A172 (cell line): ENCODE measurements at places on chromosomes 4 and X. TPM values are rescaled to one million over a fixed set of nuclear protein-coding genes. Genes with fewer than 3 reads are reported as not detected.

GRCh38 chrX:119008110-119008744 is 33.8 kb downstream of the LONRF3 start:
- peak; percentile 0 for DNase-seq

APLN gene
- 0.31 and 0.65 TPM in 2 replicates for total RNA-seq

DNA sequence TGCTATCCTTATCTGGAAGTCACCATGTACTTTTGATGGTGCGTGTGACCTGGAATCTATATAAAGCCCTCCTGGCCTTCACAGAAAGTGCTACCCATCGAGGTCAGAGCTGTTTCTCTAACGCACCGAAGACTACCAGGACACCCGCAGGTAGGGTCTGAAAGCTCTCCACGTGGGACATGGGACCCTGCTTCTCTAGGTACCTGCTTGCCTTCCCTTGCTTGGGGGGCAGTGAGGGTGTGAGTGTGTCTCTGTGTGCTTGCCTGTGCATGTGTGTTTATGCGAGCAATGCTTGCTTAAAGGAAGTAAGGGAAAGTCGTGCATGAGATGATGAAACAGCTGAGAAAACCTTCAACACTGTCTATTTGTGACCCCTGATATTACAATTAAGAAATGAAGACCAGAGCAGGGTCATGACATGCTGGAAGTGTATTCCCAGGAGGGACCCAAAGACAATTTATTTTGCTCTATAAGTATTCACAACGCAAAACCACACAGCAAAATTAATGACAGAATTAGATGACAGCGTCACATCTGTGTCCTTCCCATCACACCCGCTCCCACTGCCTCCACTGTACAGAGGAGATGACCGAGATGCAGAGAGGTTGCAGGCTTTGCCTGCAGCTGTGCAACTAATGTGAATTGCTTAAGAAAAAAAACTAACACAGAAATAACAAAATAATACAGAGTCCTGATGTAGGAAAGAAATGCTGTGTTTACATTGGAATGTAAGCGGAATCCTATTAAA is 76.4 kb upstream of the HELT start:
- DNase-seq = no peak

STK26 gene
- 10.0 and 14.5 TPM in 2 replicates for total RNA-seq

- no peak for DNase-seq
Observed at GRCh38 chr4:27020603-27021002, 160.0 kb downstream of the STIM2 start.

- DNase-seq = no peak
Observed at GRCh38 chr4:57575426-57575825, 465.2 kb upstream of the IGFBP7 start.

CT45A1 gene
- total RNA-seq = not detected in 2 replicates

CXCL1 gene
- total RNA-seq = not detected in 2 replicates

- no peak for DNase-seq
Observed at GRCh38 chr4:121304893-121305292, 75.9 kb downstream of the QRFPR start.

KLHL4 gene
- 1.8 and 3.3 TPM in 2 replicates for total RNA-seq

RXFP1 gene
- not detected in 2 replicates for total RNA-seq

GABRB1 gene
- 1.00 and 1.7 TPM in 2 replicates for total RNA-seq

DNA sequence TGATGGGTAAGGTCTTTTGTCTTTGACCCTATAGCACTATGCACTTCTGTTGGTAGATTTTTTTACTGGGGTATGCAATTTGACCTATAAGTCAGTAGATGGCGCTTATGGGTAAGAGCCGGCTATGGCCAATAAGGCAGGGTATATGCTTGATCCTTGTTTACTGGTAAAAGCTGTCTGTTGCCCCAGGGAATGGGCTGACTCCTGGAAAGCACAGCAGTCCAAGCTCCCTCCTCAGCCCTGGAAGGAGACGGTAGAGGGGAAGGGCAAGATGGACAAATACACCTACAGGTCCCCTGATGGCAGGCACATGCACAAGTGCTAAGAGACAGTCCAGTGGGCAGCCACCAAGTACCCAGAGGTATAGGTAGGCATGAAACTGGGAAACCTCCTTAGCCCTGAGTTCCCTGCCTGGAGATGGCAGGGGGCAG is 63.7 kb downstream of the ADAMTS3 start:
- DNase-seq = peak; percentile 1

GABRQ gene
- total RNA-seq = not detected in 2 replicates

- DNase-seq = no peak
Observed at GRCh38 chrX:40637687-40638086, 9.7 kb downstream of the CXorf38 start.

PLS3 gene
- 72.6 and 80.5 TPM in 2 replicates for total RNA-seq

DNA sequence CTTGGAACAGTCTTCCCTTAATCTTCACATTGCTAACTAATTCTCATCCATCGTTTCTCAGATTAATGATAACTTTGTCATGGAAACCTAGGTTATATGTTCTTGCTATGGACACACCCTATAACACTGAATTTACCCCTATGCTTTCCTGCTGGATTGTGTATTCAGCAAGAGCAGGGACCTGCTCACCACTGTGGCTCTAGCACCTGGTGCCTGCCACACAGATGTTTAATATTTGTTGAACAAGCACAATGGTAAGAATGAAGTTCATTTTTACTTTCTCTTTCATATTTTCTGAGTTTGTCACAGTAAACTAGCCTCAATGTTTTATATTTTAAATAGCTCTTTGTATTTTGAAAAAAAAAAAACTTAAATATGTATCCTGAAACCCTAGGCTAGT is 734.0 kb upstream of the DIAPH2 start:
- no peak for DNase-seq

BEX3 gene
- total RNA-seq = 187 and 228 TPM in 2 replicates

GRCh38 chrX:11342673-11343072 is 49.5 kb downstream of the AMELX start:
- DNase-seq = no peak

GRCh38 chrX:67734111-67734753 is 190.4 kb downstream of the AR start:
- no peak for DNase-seq

F8A2 gene
- not detected in 2 replicates for total RNA-seq

GPR173 gene
- 0.47 and 0.72 TPM in 2 replicates for total RNA-seq

DNA sequence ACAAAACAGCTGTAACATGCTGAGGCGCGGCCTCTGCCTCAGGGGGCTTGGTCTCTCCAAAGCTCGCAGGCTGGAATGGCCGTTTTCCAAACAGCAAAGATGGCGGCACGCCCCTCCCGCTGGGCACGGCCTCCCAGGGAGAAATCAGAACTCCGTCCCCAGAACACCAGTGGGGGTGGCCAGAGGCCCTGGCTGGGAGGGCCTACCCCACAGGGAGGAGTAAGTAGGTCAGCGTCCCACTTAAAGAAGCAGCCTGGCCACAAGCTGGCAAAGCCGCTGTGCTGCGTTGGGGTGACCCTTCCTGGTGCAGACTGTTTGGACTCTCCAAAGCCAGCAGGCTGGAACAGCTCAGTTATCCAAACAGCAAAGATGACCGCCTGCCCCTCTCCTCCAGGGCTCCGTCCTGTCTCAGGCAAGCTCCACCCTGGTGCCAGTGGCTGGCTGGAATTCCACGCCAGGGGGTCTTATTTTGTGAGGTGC is 862.8 kb downstream of the TRIML1 start:
- DNase-seq = no peak

CCSER1 gene
- not detected in 2 replicates for total RNA-seq

GRCh38 chrX:49925176-49925575 is 2.8 kb downstream of the CLCN5 start:
- no peak for DNase-seq

DNA sequence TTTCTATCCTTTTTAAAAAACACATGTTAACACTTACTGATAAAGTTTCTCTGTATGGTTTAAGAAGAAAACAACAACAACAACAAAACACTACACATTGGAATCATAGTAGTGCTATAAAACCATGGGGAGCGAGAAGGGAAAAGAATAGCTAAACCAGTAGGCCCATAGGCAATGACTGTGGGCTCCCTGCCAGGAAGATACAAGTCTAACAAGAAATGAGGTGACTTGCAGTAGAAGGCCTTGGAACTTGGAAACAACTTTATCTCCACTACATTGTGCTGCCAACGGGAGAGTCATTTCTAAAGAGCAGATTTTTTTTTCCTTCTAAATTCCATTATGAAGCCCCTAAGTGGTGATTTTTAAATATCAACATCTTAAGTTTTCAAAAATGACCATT is 78.0 kb downstream of the GPC4 start:
- DNase-seq = no peak

PPARGC1A gene
- total RNA-seq = 2.1 and 3.1 TPM in 2 replicates

DNA sequence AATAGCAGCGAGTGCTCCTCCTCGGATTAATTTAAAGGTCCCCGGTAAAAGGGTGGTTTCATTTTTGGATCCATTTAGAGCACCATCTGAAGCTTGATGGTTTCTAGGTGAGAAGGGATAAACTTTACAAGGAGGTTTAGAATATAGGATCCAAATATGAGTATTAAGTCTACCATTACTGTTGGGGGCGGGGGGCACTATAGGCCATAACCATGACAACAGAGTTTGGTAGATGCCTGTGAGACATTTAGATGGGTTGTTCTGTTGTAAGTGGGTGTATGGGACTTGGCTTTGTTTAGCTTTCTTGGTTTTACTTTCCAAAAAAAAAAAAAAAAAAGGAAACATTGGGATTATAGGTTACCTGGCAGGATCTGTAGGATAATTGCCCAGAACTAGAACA is 92.7 kb downstream of the TENT5D start:
- no peak for DNase-seq

GRCh38 chr4:105951198-105951597 is 55.9 kb downstream of the NPNT start:
- DNase-seq = peak; percentile 63

CPZ gene
- 3.1 TPM in 2 replicates for total RNA-seq

MFAP3L gene
- 4.1 and 4.3 TPM in 2 replicates for total RNA-seq

GRCh38 chr4:153469031-153469430 is 2.9 kb downstream of the TMEM131L start:
- DNase-seq = no peak

GRCh38 chr4:25919676-25920075 is 5.7 kb downstream of the SMIM20 start:
- DNase-seq = no peak

DNA sequence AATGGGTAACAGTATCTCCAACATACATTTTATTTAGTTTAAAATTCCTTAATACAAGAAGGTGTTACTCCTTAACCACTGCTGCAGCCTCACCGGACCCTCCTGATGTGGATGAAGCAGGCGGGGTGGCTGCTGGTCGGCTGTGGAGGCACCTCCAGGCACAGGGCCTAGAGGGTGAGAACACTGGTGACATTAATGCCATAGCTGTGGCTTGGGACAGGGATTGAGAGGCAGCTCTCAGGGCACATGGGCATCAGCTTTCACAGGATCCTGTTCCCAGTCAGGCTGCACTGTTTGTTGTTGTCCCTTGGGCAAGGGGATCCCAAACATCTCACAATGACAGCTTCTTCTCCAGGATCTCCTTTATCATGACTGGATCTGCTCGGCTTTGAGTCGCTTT is 90.0 kb downstream of the GATB start:
- DNase-seq = no peak

DNA sequence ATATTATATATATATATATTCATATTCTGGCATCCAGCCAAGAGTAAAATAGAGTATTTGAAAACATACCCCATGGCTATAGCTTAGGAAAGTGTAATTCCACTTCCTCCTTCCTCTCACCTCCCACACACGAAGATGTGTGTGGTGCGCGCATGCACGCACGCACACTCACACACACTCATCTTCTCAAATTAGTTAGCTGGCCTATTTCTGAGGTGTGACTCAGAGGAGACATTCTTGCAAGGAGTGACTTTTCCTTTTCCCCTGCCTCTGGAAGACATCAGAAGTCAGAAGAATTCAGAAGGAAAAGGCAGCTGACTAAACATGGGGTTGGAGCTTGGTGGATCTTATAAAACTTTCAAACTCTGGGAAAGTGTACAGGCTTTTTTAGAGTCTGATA is 8.8 kb downstream of the ENPEP start:
- DNase-seq = peak; percentile 46

GRCh38 chr4:87469390-87469789 is 47.0 kb downstream of the NUDT9 start:
- no peak for DNase-seq

SMAD1 gene
- 13.4 and 23.5 TPM in 2 replicates for total RNA-seq

DNA sequence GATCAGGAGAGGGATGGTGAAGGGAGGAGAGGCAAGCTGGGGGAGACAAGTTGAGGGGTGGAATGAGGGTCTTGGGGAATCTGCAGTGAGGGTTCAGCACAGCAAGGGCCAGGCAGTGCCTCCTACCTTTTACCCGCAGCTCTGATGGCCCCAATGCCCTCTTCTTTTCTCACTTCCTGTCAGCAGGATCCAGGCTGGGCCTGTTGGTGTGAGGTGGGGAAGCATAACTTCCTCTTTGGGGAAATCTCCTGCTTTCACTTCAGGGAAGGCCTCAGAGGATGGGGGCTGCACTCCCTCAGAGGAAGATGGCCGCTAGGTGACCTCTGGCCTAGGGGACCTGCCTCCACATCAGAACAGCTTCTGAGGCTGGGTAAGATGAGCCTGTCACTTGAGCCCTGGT is 36.5 kb downstream of the EFNB1 start:
- no peak for DNase-seq

GRCh38 chr4:23015821-23016220 is 323.1 kb downstream of the GBA3 start:
- no peak for DNase-seq

- peak; percentile 64 for DNase-seq
Observed at GRCh38 chr4:7124689-7125442, 57.0 kb upstream of the GRPEL1 start.

DNA sequence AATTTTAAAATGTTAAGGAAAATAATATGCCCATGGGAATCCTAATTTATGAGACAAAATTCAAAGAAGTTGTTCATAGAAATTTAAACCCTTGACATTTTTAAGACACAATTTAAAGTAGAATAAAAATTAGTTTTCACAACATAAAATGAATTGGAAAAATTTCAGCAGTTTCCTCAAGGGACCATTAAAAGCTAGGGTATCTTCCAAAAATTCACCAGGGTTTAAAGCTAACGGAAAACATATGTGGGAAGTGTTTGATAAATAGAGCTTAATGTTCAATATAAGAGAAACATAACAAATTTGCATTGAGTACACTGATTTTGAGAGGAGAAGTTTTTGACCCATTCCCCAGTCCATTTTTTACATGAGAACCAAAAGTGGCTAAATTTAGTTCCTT is 228.9 kb upstream of the TTC29 start:
- no peak for DNase-seq

DNA sequence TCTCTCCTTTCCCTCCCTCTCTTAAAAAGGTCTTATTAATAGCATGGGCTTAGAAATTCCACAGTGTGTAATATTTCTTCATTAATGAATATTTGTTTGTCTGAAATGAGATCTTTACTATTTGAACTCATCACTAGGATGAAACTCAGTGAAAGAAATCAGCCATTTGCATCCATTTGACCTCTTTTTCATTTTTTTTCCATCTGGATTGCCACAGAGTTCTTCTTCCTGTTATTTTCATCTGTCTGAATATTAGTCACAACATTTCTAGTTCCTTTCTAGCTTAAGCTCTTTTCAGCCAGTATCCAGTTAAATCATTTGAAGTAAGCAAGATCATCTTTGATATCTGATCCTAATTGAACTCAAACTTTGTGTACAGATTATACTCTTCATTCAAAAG is 69.2 kb upstream of the PLS3 start:
- DNase-seq = no peak

DNA sequence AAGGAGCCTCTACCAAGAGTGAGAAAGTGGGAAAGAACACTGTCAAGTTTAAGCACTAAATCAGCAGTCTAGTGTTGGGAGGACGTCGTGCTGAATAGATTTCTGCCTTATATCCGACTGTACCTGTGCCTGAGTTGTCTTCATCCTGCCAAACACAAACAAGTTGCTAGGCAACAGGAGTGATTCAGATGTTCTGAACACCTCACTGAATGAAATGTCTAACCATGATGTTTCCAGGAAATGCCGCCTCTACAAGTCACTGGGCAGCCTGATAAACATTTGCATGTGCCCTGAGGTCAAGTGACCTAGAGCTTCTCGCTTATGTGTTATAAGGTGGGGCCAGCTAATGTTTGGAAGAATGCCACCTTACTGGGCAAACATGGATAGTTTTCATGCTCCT is 37.9 kb downstream of the SGMS2 start:
- DNase-seq = peak; percentile 63
